ENCODE measurements at places on chromosomes 4 and X.

DNA sequence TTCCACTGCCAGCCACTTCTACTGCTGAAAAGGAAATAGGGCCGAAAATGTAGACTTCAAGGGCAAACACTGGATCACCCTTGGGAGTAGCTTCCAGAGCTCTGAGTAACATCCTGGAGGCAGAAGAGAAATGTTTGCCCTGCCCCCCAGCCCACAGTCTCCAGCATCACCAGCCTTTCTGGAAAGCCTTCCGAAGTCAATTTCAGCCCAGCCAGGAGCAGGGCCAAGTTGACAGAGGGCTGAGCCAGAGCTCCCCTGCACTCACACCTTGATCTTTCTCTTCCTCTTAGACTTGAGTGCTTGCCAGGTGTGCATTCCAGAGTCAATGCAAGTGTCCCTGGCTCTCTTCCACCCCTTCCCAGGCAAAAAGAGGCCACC lies 35.2 kb downstream of the SLC25A5 start:
- peak; percentile 88 for DNase-seq

GRCh38 chrX:13389501-13389900 lies 69.6 kb upstream of the ATXN3L start:
- no peak for DNase-seq

DNA sequence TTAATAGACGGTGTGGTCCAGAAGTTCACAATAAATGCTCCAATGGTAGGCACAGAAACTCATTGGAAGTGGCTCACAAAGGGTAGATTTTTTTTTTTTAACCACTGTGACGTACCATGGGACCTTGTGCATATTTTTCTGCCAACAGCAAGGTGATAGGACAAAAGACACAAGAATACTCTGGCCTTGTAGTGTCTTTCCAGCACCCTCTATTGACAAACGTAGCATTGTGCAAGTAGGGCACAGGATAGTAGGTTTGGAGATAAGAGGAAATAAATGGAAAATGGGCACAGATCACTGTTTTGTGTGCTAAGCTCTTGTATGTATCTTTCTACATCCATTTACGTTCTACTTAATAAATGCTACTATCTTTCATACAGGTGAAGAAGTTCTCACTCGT lies 2054.9 kb downstream of the PCDH7 start:
- DNase-seq: no peak

- DNase-seq: peak; percentile 42
Measured at GRCh38 chr4:113635739-113636437, 125.7 kb downstream of the CAMK2D start.

GRCh38 chr4:146952896-146953295 lies 7.2 kb upstream of the TTC29 start:
- DNase-seq: no peak

- no peak for DNase-seq
Measured at GRCh38 chrX:102650903-102651241, 411 bp upstream of the GPRASP1 start.

DNA sequence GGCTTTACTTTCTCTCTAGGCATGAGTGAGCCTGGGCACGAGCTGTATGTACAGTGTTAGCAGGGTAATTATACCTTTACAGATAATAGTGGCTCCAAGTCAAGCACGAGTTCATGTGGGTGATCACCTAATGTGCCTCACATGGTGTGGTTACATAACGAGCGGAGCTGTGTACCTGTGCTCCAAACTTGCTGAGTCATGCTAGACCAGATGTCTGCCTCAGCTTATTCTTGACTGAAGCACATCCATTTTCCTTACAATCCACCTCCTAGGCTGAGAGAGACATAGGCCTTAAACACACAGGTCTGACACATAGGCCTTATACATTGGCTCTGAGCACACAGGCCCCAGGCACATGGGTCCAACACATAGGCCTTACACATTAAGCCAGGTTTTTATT lies 426.6 kb downstream of the GPAT3 start:
- DNase-seq: no peak

Measured in GM03348 (cell line).